Dermis lymphatic vessel endothelial cell (primary cell): ENCODE measurements at places on chromosomes 16 and 17. TPM values are rescaled to one million over a fixed set of nuclear protein-coding genes. Genes with fewer than 3 reads are reported as not detected.

Gene NPIPA8
- total RNA-seq = not detected in 2 replicates

Gene MYLK3
- 0.09 and 0.11 TPM in 2 replicates for total RNA-seq

Gene ZSCAN10
- not detected in 2 replicates for total RNA-seq

Gene BEAN1
- total RNA-seq = 0.11 and 0.43 TPM in 2 replicates

Gene MYH1
- total RNA-seq = under 0.01 TPM in 1 of 2 replicates, not detected in the other

Gene CBFA2T3
- under 0.01 TPM in 1 of 2 replicates, not detected in the other for total RNA-seq

Gene LITAFD
- total RNA-seq = not detected in 2 replicates

Gene DOC2B
- 6.0 and 7.8 TPM in 2 replicates for total RNA-seq

Gene GAST
- total RNA-seq = not detected in 2 replicates

Gene RHBDF2
- total RNA-seq = 7.9 and 9.4 TPM in 2 replicates

Gene OTOA
- under 0.01 and 0.09 TPM in 2 replicates for total RNA-seq

Gene CCL17
- not detected in 2 replicates for total RNA-seq

Gene KRTAP1-3
- not detected in 2 replicates for total RNA-seq

Gene UNC45B
- total RNA-seq = not detected in 2 replicates

Gene CD300C
- not detected in 2 replicates for total RNA-seq

Gene TUBG2
- 4.2 and 5.4 TPM in 2 replicates for total RNA-seq

Gene RHBDF1
- total RNA-seq = 9.8 and 17.0 TPM in 2 replicates

Gene CDH3
- 0.11 TPM in 1 of 2 replicates, not detected in the other for total RNA-seq

Gene SLC4A1
- under 0.01 TPM in 1 of 2 replicates, not detected in the other for total RNA-seq

Gene TBC1D28
- total RNA-seq = not detected in 2 replicates

Gene CTRB2
- total RNA-seq = not detected in 2 replicates

Gene RAMP2
- total RNA-seq = 15.6 and 21.5 TPM in 2 replicates

Gene SHISA6
- total RNA-seq = not detected in 2 replicates

Gene TP53TG3E
- total RNA-seq = not detected in 2 replicates

Gene PIK3R6
- total RNA-seq = under 0.01 TPM in 1 of 2 replicates, not detected in the other

Gene KRT36
- total RNA-seq = 0.22 and 0.34 TPM in 2 replicates

Gene STUB1
- 71.7 and 89.8 TPM in 2 replicates for total RNA-seq

Gene MAF
- total RNA-seq = 58.2 and 108 TPM in 2 replicates

Gene KRTAP3-2
- total RNA-seq = not detected in 2 replicates

Gene HEATR9
- not detected in 2 replicates for total RNA-seq

Gene VTN
- under 0.01 and 0.22 TPM in 2 replicates for total RNA-seq

Gene TBC1D3D
- 0.09 and 0.11 TPM in 2 replicates for total RNA-seq

Gene ACSM3
- not detected in 2 replicates for total RNA-seq

Gene SMPD3
- total RNA-seq = under 0.01 TPM in 2 replicates

Gene NACA2
- not detected in 2 replicates for total RNA-seq

Gene SOST
- total RNA-seq = not detected in 2 replicates
